Smooth muscle cell of trachea (primary cell): ENCODE measurements at places on chromosomes 1 and 21. TPM values are rescaled to one million over a fixed set of nuclear protein-coding genes. Genes with fewer than 3 reads are reported as not detected.

Gene SMCP
- not detected in 2 replicates for total RNA-seq

Gene PCP4
- total RNA-seq = not detected in 2 replicates

Gene NID1
- total RNA-seq = 48.3 and 54.7 TPM in 2 replicates

Gene PADI2
- under 0.01 and 0.15 TPM in 2 replicates for total RNA-seq

Gene GPR25
- not detected in 2 replicates for total RNA-seq

Gene CD244
- total RNA-seq = not detected in 2 replicates

Gene ADGRL2
- 78.4 and 112 TPM in 2 replicates for total RNA-seq

Gene BCAR3
- 25.5 and 28.4 TPM in 2 replicates for total RNA-seq

Gene CGN
- not detected in 2 replicates for total RNA-seq

Gene WNT3A
- total RNA-seq = not detected in 2 replicates

Gene PCNT
- total RNA-seq = 25.8 and 39.7 TPM in 2 replicates

Gene PRELP
- total RNA-seq = 0.73 and 4.3 TPM in 2 replicates

Gene DONSON
- 7.9 and 15.4 TPM in 2 replicates for total RNA-seq

Gene FCRL1
- not detected in 2 replicates for total RNA-seq

Gene MYCL
- 0.15 and 1.5 TPM in 2 replicates for total RNA-seq

Gene IFI6
- 26.5 and 74.4 TPM in 2 replicates for total RNA-seq

Gene MMEL1
- under 0.01 and 1.3 TPM in 2 replicates for total RNA-seq

Gene CELA3A
- total RNA-seq = not detected in 2 replicates

Gene PKP1
- under 0.01 TPM in 2 replicates for total RNA-seq

Gene C1QB
- not detected in 2 replicates for total RNA-seq

Gene SLC30A2
- not detected in 2 replicates for total RNA-seq

Gene OR6N1
- not detected in 2 replicates for total RNA-seq

Gene DCST1
- not detected in 2 replicates for total RNA-seq

Gene CHRM3
- total RNA-seq = under 0.01 TPM in 2 replicates

Gene OR2AK2
- total RNA-seq = not detected in 2 replicates

Gene SLAMF1
- total RNA-seq = not detected in 2 replicates

Gene ZNF593OS
- not detected in 2 replicates for total RNA-seq

Gene KRTCAP2
- total RNA-seq = 97.2 and 125 TPM in 2 replicates

Gene NOTCH2NLA
- 63.3 and 121 TPM in 2 replicates for total RNA-seq

Gene CYP4Z1
- total RNA-seq = not detected in 2 replicates

Gene TFAP2E
- 0.33 and 0.44 TPM in 2 replicates for total RNA-seq

Gene SYT11
- 50.8 and 57.1 TPM in 2 replicates for total RNA-seq

Gene DIO1
- under 0.01 TPM in 1 of 2 replicates, not detected in the other for total RNA-seq

Gene BSDC1
- total RNA-seq = 60.7 and 70.0 TPM in 2 replicates

Gene UBXN10
- total RNA-seq = under 0.01 TPM in 2 replicates

Gene AMY2A
- total RNA-seq = not detected in 2 replicates

Gene REN
- 0.15 TPM in 1 of 2 replicates, not detected in the other for total RNA-seq

Gene TSPEAR
- total RNA-seq = not detected in 2 replicates

Gene PHLDA3
- 99.2 and 254 TPM in 2 replicates for total RNA-seq

Gene LPGAT1
- total RNA-seq = 41.3 and 46.8 TPM in 2 replicates

Gene LRRIQ3
- 0.83 and 1.0 TPM in 2 replicates for total RNA-seq

Gene DNALI1
- total RNA-seq = 5.5 and 7.9 TPM in 2 replicates

Gene CD101
- total RNA-seq = 0.29 and 0.66 TPM in 2 replicates

Gene CLIC6
- 1.2 TPM in 2 replicates for total RNA-seq

Gene S100A9
- not detected in 2 replicates for total RNA-seq

Gene SELP
- total RNA-seq = not detected in 2 replicates

Gene GAS5
- 325 and 387 TPM in 2 replicates for total RNA-seq

Gene CD34
- 0.17 and 0.29 TPM in 2 replicates for total RNA-seq

Gene C1orf185
- total RNA-seq = not detected in 2 replicates

Gene SYT2
- total RNA-seq = under 0.01 TPM in 1 of 2 replicates, not detected in the other

Gene FAM163A
- total RNA-seq = not detected in 2 replicates

Gene ADCY10
- under 0.01 and 0.15 TPM in 2 replicates for total RNA-seq

Gene FAM78B
- total RNA-seq = 0.29 and 0.50 TPM in 2 replicates

Gene FAAH
- total RNA-seq = 0.15 and 1.8 TPM in 2 replicates
